HCT116 (cell line): ENCODE measurements at places on chromosomes 3 and 15. TPM values are rescaled to one million over a fixed set of nuclear protein-coding genes. Genes with fewer than 3 reads are reported as not detected.
A peak's percentile ranks its signal among the peaks of the same experiment; 100 is the strongest.

Gene AP3B2
- total RNA-seq = 0.07 TPM

Gene GOLGA8N
- 2.4 TPM for total RNA-seq

Gene KNL1
- total RNA-seq = 30.6 TPM

Gene KBTBD8
- total RNA-seq = 1.4 TPM

Gene FGF12
- total RNA-seq = 0.07 TPM

Gene IMPDH2
- total RNA-seq = 599 TPM

Gene LARP6
- total RNA-seq = 35.9 TPM

Gene ROBO1
- 0.27 TPM for total RNA-seq

Gene ZIC4
- not detected for total RNA-seq

DNA sequence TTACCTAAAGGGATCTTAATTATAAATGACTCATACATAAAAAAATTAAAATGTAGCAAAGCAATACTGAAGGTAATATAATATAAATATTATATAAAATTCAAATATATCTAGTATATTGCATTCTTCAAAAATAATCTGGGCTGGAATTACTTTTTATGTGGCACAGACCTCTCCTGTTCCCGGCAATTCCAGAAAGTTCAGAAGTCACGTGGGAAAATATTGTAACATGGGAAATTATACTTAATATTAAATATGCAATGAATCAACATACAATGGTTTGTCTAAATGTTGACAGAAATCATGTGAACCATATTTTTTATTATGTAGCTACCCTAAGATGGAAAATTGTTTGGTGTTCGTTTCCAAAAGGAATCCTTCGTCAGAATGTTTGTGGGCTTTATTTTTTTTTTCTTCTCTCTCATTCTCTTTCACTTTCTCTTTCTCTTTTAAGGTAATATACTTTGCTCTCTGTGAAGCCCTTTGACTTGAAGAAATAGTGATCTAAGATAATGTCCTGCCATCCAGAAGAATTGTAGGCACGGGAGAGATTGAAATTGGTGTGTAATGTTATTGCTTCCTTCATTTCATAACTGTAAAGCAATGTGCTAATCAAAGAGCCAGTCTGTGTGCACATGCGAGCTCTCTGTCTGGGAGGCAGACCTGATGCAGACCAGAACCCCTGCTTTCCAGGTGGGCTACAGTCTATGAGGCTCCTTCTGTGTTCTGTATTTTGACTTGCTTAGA lies 559.4 kb downstream of the NR2F2 start:
- no peaks in the 10 kb centered on the region for H3K27me3 ChIP-seq
- no peak overlapping the region for H3K27ac ChIP-seq
- H3K4me3 ChIP-seq = no peak overlapping the region

DNA sequence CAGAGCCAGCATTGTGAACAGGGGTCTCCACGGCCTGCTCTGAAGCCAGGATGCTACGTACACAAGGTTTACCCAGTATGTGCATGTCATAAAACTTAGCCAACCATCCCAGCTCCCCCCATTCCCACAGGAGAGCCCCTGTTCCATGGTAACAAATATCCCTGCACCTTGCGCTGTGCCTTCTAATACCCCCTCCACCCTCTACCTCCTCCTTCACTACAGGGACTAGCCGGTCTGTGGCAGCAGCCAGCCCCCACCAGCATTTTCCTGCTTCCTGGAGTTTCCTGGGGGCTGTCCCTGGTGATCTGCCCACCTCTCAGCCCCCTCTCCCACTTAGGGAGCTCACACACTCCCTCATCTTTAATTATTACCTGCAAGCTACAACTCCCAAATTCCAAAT lies 20.4 kb downstream of the ACSBG1 start:
- peaks cover 79% of the 10 kb centered on the region for H3K4me1 ChIP-seq
- no peak for DNase-seq
- H3K27me3 ChIP-seq = no peaks in the 10 kb centered on the region
- no peak overlapping the region for H3K27ac ChIP-seq
- no peaks in the 10 kb centered on the region for H3K36me3 ChIP-seq

- no peak overlapping the region for H3K4me3 ChIP-seq
- no peaks in the 10 kb centered on the region for H3K4me1 ChIP-seq
- DNase-seq = no peak
- no peak overlapping the region for H3K27ac ChIP-seq
- no peaks in the 10 kb centered on the region for H3K36me3 ChIP-seq
These were observed 389.1 kb upstream of the RARB start for GRCh38 chr3:25038922-25039321.

- no peaks in the 10 kb centered on the region for H3K27me3 ChIP-seq
- no peak overlapping the region for H3K4me3 ChIP-seq
- no peak overlapping the region for H3K27ac ChIP-seq
- DNase-seq = no peak
- no peaks in the 10 kb centered on the region for H3K36me3 ChIP-seq
These were observed 43.8 kb downstream of the IL5RA start for GRCh38 chr3:3066378-3066777.

DNA sequence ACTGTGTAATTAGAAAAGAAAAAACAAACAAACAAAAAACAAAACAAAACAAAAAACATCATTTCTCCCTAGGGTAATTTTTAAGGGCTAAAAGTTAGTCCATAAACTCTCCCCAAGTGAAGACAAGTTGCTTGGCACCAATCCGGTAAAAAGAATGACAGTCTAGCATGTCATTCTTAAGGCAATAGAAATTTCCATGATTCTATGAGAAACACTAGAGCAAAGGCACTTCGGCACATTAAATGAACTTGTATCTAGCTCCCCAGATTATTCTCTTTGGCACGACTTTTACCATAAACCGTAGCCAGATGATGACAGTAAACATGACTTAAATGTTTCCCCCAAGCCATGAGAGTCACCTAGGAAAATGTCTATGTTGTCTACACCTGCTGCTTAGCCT lies 10.1 kb downstream of the COL8A1 start:
- H3K27me3 ChIP-seq = peaks cover 76% of the 10 kb centered on the region
- H3K4me1 ChIP-seq = no peaks in the 10 kb centered on the region
- H3K36me3 ChIP-seq = no peaks in the 10 kb centered on the region
- H3K4me3 ChIP-seq = no peak overlapping the region

DNA sequence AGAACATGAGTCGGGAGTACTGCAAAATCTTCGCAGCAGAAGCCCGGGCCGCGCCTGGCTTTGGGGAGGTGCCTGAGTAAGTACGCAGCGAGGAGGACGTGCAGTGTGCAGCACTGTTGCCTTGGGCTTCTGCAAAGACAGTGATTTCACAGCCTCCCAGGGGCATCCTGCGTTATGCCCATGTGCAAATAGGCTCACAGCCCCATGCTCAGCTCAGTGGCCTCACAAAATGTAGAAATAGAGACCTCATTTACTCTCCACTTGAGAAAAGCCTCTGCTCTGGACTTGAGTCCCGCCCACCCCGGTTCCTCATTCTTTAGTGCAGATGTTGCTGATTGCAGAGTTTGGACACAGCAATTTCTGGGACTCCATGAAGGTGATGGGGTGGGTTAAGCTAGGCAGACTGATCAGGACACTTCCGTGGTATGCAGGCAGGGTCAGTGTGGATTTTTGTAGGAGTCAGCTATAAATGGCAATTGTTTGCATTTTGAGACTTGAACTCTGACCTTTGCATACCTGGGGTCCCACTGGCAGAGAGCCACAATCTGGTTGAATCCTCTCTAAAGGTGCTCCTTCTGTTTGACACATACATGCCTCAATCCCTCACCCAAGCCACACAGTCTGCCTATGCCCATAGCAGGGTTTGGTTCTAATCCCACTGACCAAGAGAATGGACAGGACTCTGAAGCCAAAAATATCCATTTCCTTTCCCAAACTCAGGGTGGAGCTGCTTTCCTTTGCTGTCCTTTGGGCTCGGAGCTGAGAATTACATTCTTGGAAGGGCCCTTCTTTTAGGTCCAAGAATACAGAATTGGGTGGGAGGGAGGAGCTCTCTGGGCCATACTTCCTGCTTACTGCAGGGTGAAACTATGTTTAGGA lies 20.7 kb upstream of the SLC28A1 start:
- no peak for DNase-seq
- no peaks in the 10 kb centered on the region for H3K36me3 ChIP-seq
- H3K27me3 ChIP-seq = no peaks in the 10 kb centered on the region
- H3K27ac ChIP-seq = no peak overlapping the region
- peaks cover 21% of the 10 kb centered on the region for H3K4me1 ChIP-seq
- no peak overlapping the region for H3K4me3 ChIP-seq

DNA sequence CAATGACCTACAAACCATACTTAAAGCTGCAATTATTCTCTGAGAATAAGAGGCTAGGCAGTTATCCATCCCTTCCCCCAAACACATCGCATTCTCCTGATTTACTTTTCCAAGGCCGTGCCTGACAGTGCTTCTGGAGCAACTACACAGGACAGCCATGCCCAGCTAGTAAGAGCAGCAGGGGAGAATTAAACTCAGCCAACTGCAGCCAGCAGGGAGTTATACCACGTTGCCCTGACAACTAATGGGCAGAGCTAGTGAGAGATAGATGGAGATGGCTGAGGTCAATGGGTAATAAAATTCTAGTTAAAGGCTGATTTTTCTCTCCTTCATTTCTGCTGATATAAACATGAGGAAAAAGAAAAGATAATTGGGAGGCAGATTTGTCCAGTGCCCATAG lies 193.8 kb upstream of the PPP2R3A start:
- no peak overlapping the region for H3K4me3 ChIP-seq
- no peak for DNase-seq
- no peaks in the 10 kb centered on the region for H3K36me3 ChIP-seq
- H3K27me3 ChIP-seq = peaks cover 43% of the 10 kb centered on the region

DNA sequence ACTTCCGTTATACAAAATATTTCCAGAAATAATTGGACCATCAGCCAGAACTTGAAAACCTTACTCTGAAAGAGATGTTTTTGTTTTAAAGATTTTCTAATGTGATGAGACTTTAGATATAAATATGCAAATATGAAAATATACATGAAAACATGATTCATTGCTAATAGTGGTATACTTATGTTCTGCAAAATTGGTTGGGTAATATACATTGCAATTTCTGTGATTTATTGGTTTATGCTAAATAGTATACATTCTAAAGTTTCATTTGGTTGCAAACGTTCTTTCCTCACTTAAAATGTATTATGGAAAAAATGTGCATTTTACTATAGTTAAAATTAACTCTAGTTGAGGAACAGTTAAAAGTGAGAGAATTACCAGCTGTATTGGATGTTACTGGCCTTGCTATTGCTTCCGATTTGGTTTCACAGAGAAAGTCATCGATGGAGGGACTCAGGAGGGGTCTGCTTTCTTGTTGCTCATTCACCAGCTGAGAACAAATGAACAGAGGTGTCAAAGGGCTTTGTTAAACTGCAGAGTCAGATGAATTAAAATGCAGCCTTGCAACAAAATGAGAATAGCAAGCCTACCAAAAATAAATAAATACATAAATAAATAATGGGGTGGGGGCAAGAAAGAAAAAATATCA lies 149.3 kb downstream of the PEX5L start:
- no peak overlapping the region for H3K27ac ChIP-seq
- peaks cover 17% of the 10 kb centered on the region for H3K27me3 ChIP-seq
- no peak for DNase-seq
- H3K4me3 ChIP-seq = no peak overlapping the region
- H3K4me1 ChIP-seq = no peaks in the 10 kb centered on the region

DNA sequence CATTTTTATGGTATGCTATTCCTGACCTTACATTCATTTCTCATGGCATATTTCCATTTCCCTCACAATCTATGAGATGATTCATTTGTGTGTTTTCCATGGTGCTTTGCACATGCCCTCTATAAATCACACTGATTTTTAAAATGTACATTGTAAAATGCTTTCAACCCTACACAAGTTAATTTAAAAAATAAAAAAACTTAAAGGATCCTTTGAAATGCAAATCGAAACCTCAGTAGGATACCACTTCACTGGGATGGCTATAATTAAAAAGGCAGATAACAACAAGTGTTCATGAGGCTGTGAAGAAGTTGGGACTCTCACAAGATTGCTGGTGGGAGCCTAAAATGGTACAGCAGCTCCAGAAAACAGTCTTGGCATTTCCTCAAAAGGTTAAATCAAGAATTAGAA lies 83.5 kb downstream of the FMN1 start:
- H3K27ac ChIP-seq = no peak overlapping the region
- H3K36me3 ChIP-seq = no peaks in the 10 kb centered on the region
- H3K4me1 ChIP-seq = no peaks in the 10 kb centered on the region
- no peaks in the 10 kb centered on the region for H3K27me3 ChIP-seq
- DNase-seq = no peak
- no peak overlapping the region for H3K4me3 ChIP-seq

DNA sequence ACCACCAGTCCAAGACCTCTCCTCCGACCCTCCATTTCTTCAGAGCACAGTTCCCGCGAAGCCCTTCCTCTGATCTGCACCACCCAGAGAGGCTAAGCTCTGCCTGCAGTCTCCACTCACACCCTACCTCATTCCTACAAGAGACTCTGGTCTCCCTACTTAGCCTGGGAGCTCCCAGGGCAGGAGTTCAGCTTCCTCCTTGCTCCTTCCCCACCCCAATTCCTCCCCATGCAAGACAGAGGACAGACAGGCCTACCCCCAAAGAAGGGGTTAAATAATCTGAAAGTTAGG lies 12.6 kb upstream of the VIPR1 start:
- peaks cover 24% of the 10 kb centered on the region for H3K4me1 ChIP-seq
- no peaks in the 10 kb centered on the region for H3K27me3 ChIP-seq
- H3K27ac ChIP-seq = peak overlapping the region; percentile 76
- peak overlapping the region; percentile 45 for H3K4me3 ChIP-seq
- H3K36me3 ChIP-seq = no peaks in the 10 kb centered on the region

DNA sequence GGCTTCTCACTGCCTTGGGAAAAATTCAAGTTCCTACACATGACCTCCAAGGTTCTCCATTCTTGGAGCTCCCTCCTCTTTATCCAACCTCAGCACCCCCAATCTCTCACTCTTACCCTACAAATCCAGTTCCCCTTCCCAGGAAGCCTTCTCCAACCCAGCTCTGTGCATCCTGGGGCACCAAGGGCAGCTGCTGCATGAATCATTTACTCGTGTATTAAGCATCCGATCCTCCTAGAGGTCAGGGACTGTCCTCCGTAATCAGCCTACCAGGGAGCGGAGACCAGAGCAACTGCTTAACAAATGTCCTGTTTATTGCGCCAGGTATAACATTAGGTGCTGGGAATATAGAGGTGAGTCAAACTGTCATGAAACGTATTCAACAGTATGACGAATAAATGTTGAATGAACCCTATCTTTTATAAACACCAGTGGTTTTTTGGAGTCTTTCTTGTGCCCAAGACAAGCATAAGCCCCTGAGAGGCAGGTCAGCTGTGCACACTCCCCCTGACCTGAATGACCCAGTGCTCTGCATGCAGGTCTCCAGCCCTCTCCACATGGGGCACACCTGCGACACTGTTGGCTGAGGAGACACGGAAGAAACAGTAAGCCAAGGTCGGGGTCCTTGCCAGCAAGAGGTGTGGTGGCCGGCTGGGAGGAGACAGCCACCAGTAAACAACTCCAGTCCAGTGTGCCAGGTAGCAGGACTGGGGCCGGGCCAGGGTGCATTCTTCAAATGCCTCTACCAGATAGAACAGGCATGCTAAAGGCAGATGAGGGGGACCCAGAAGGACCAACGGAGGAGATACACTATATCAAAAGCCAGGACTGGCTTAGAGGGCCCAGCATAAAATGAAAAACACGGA lies 27.6 kb downstream of the ANP32A start:
- H3K27me3 ChIP-seq = no peaks in the 10 kb centered on the region
- H3K4me3 ChIP-seq = no peak overlapping the region
- H3K36me3 ChIP-seq = peaks cover under 1% of the 10 kb centered on the region; the same call in 1 of the 2 replicates

GRCh38 chr3:79684041-79684440 lies 83.8 kb downstream of the ROBO1 start:
- no peaks in the 10 kb centered on the region for H3K36me3 ChIP-seq
- no peak overlapping the region for H3K27ac ChIP-seq
- DNase-seq = no peak
- no peak overlapping the region for H3K4me3 ChIP-seq
- no peaks in the 10 kb centered on the region for H3K4me1 ChIP-seq
